Neural crest cell (in vitro differentiated cells): ENCODE measurements at places on chromosomes 3 and 15.

DNA sequence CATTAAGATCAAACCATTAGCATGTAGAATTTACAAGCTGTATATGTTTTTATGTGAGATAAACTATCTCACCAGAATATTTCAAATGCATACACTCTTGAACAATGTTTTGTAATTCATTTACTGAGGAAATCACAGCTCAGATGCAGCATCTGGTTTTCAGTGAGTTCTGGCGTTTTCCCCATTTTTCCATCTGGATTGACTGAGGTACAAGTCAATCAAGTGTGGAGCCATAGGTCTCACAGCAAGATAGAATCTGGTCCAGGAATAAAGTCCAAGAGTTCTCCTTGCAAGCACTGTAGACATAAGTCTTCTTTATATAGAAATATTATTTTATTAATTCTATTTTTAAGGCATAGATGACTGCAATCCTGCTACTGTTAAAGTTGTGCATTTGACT lies 219.3 kb downstream of the ZBBX start:
- DNase-seq: no peak

DNA sequence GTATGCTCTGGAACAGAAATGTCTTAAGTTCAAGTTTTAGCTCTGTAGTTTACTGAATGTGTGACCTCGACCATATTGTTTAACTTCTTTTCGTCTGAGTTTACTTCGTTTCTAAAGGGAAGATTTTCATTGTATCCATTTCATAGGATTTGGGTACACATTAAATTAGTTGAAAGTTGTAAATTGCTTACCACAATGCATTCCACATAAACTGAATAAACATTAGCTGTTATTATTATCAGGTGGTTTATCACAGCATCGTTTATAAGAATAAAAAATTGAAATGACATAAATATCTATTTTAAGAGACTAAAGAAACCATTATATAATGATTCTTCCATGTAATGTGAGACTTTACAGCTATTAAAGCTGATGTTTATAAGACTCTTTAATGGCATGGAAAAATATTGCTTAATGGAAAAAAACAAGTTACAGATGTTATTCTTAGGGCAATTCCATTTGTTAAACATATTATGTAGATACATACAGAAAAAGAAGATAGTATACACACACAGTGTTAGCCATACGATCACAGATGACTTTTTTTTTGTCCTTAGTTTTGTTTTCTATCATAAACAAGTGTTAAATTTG lies 342.3 kb upstream of the SGO1 start:
- DNase-seq: no peak

- peak; percentile 38 for DNase-seq
Measured at GRCh38 chr3:14319654-14320182, 82.7 kb upstream of the SLC6A6 start.

- DNase-seq: no peak
Measured at GRCh38 chr3:170635385-170635735, 49.5 kb upstream of the SLC7A14 start.

- no peak for DNase-seq
Measured at GRCh38 chr3:150090006-150090405, 119.3 kb upstream of the PFN2 start.

- peak; percentile 75 for DNase-seq
Measured at GRCh38 chr3:134373271-134374104, 759 bp downstream of the AMOTL2 start.

DNA sequence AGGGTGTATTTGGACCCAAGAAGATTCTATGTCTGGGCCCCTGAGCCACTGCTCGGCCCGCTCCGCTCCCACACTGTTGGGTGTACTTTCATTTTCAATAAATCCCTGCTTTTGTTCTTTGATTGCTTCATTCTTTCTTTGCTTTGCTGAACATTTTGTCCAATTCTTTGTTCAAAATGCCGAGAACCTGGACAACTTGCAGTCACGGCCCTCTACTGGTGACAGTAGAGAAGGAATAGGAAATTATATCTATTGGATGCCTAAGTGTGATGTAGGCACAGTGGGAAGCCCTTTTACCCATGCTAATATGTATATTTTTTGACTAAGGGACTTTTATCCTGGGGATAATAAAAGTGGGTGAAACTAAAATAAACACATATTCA lies 340.8 kb downstream of the LRRC3B start:
- DNase-seq: no peak

DNA sequence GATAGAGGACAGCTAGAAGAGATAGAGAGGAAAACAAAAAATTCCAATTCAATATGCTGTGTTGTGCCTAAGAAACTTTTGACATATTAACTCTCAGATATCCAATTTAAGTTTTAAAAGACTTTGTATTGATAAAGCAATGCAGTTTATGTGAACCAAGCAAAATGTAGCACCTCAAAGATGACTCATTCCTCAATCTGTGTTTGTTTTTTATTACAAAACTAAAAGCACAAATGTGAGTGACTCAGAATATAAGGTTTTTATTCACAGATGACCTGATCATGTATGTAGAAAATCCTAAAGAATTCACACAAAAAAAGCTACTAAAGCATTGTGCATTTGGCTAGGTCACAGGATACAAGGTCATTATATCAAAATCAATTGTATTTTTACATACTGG lies 11.1 kb downstream of the HCLS1 start:
- DNase-seq: no peak

DNA sequence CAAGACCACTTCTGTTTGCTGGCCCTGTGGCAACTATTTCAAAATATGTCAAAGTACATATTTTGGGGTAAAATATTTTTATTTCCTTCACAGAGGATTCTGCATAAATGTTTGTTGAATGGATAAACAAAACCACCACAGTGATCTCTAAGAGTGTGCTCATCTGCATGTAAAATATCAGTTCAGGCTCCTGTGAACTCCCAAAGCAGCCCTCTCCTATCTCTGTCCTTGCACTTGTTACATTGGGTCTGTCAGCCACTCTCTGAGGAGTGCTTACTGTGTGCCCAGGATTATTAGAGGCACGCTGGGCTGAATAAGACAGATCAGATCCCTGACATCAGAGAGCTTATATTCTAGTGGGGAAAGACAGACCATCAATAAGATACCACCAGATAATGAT lies 27.1 kb downstream of the IQCH start:
- no peak for DNase-seq

DNA sequence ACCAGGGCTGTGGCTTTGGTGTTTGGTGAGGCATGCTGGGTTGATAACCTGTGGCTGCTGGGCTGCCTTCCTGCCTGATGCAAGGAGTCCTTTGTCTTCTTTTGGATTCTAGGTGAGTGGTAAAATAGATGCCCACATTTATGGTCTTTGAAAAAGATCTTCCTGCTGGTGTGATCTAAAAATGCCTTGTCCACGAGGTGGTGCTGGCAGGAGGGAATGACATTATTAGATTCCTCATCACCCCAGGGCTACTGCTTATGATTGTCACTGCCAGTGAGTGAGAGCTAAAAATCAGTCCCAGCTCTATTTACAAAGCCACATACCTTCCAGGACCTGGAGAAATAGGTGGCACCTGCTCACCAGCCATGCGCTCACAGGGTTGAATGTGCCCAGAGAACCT lies 355.5 kb upstream of the ROPN1 start:
- no peak for DNase-seq

GRCh38 chr15:93308026-93308690 lies 219.1 kb upstream of the RGMA start:
- no peak for DNase-seq

DNA sequence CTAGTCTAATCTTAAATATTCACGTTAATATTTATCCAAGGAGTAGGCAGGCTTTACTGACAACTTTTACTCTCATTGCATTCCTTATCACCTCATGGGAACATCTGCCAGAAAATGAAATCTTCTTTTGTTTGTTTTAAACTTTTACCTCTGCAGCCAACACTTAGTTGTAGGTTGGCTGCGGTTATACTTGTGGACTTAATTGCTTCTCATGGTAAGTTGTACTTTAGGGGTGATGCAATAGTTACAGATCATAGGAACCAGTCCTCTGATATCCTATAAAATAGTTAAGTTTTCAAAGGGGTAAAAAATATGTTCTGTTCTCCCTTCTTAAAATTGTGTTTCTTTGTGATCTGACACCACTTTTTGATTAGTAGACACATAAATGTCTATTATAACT lies 321.9 kb downstream of the ZPLD1 start:
- no peak for DNase-seq

- DNase-seq: no peak
Measured at GRCh38 chr3:134751831-134752230, 43.2 kb upstream of the EPHB1 start.

GRCh38 chr3:69941439-69942176 lies 57.9 kb upstream of the SAMMSON start:
- no peak for DNase-seq

DNA sequence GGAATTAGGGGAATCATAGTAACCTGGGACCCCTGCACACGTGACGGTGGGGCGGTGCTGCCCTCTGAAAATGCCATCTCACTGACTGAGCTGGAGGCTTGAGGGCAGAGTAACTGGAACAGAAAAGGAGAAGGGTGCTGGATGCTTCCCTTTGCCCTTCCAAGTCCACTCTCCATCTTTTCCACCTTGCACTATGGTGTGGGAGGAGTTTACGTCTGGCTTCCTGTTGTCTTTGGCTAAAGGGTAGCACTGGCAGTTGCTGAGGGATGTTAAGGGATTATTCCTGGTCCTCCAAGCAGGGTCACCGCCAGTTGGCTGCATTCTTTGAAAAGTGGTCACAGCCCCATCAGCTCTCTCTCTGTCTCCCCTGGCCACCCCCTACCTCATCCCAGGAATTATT lies 129.4 kb upstream of the SNTN start:
- no peak for DNase-seq

DNA sequence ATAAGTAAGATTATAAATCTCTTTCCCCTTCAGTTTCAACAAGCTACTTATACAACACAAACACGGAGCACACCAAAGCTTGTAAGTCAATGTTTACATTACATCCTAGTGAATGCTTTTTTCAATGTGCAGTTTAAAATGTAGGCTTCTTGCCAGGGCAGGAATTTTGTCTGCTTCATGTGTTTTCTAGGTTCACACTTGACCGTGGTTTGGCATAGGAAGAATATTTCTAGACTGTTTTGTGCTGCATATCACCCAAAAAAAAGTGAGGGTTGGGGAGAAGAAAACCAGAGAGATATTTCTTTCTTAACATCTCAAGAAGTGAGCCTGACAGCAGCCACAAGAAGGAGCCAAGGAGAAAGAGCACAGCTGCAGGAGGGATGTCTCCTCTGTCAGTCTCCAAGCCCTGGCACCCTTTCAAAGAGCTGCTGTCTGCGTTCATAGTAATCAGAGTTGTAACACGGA lies 255.8 kb downstream of the MEIS2 start:
- DNase-seq: no peak

- DNase-seq: no peak
Measured at GRCh38 chr3:185813691-185814215, 11.1 kb downstream of the IGF2BP2 start.

GRCh38 chr3:172140499-172141391 lies 101.4 kb downstream of the FNDC3B start:
- no peak for DNase-seq

DNA sequence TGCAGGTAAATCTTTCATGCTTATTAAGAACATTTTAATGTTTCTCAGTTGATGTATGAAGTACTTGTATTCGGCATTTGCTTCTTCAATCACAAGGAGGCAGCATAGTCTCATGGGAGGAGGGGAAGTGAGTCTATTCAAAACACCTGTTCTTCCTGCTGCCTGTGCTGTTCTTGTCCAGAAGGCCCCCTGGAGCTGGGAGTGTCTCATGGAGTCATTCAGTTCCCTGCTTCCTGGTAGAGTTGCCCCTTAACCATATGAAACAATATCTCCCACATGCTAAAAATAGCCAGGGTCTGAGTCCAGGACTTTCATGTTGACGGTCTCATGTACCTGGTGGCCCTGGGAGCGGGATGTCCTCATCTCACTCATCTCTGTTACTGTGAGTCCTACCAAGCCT lies 15.5 kb upstream of the PPP1R2 start:
- DNase-seq: no peak

GRCh38 chr3:60497902-60498301 lies 753.4 kb downstream of the FHIT start:
- DNase-seq: no peak

DNA sequence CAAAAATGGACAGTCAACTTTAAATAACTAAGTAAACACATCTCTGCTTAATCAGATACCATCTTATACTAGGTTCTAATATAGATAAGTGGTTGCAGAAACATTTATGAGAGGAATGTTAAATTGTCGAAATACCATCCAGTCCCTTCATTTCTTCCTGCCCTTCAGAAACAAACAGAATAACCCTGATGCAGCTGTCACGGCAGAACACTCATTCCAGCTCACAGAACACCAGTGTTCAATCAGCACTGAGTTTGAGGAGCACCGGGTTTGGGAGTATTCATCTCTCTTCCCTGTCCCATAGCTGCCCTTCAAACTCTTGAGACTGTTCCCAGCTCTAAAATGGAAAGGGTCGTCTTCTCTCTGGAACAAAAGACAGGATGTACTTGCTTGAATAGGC lies 61.1 kb upstream of the TSEN2 start:
- no peak for DNase-seq

- DNase-seq: no peak
Measured at GRCh38 chr3:60434950-60435349, 816.3 kb downstream of the FHIT start.

GRCh38 chr3:125151442-125151817 lies 61.1 kb downstream of the SLC12A8 start:
- DNase-seq: no peak

- no peak for DNase-seq
Measured at GRCh38 chr15:40590667-40591050, 3.4 kb upstream of the KNL1 start.

DNA sequence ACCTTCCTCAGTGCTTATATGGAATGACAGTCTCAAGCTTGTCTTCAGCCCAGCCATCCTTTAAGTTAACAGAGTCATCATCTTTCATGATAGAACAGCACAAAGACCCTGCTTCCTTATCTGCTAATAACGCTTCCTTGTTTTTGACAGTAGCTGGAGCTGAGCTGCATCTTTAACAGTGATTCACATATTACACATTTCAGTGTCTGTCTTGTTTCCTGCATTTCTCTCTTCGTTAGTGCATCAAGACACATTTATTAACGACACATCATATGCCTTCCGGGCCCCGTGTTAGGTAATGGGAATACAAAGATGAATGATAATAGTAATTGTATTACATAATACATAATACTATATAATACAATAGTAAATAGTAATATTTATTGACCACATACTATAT lies 30.2 kb upstream of the GREM1 start:
- DNase-seq: no peak

- DNase-seq: no peak
Measured at GRCh38 chr15:45268135-45268534, 16.1 kb downstream of the SLC28A2 start.

GRCh38 chr3:97932387-97932801 lies 39.8 kb downstream of the RIOX2 start:
- no peak for DNase-seq
